ENCODE measurements at places on chromosomes 13 and 19. TPM values are rescaled to one million over a fixed set of nuclear protein-coding genes. Genes with fewer than 3 reads are reported as not detected.

Gene ZNF471
- total RNA-seq, result 0.09 TPM

Gene KLK1
- total RNA-seq, result 2.6 TPM

Gene ZNF814
- total RNA-seq, result 12.5 TPM

Gene F2RL3
- 0.39 TPM for total RNA-seq

Gene TNFSF9
- 1.6 TPM for total RNA-seq

Gene ZNF808
- 30.3 TPM for total RNA-seq

Gene RUBCNL
- 0.23 TPM for total RNA-seq

Gene BST2
- total RNA-seq, result 159 TPM

Gene USP12
- 21.9 TPM for total RNA-seq

Gene SBK2
- total RNA-seq, result not detected

Gene NDUFA13
- 369 TPM for total RNA-seq

Gene CYP2A6
- not detected for total RNA-seq

Gene MATK
- 18.8 TPM for total RNA-seq

Gene SIGLECL1
- total RNA-seq, result not detected

Gene ZNF547
- 2.8 TPM for total RNA-seq

Gene SHISA7
- total RNA-seq, result not detected

Gene OLFM2
- total RNA-seq, result 9.0 TPM

Gene SMIM44
- not detected for total RNA-seq

Gene SIGLEC12
- 1.4 TPM for total RNA-seq

Gene ZNF540
- total RNA-seq, result 0.41 TPM

Gene OVOL3
- not detected for total RNA-seq

Gene LGALS7B
- not detected for total RNA-seq

Gene SCN1B
- total RNA-seq, result 0.52 TPM

Gene RAB8A
- total RNA-seq, result 201 TPM

Gene BRSK1
- 4.9 TPM for total RNA-seq

Gene SULT2B1
- 0.16 TPM for total RNA-seq

Gene NLRP9
- total RNA-seq, result not detected

Gene ELOF1
- total RNA-seq, result 57.1 TPM

Gene SHANK1
- total RNA-seq, result not detected

Gene MYBPC2
- 0.07 TPM for total RNA-seq

Data from T-helper 2 cell treated with Interferon-gamma antibody and Interleukin-4, amounts not matched to agents 100 ng/mL and 5 ng/mL, for 36 hours (primary cell).